Body of pancreas (tissue), 4 donors: ENCODE measurements at places on chromosomes 1 and 21. TPM values are rescaled to one million over a fixed set of nuclear protein-coding genes. Genes with fewer than 3 reads are reported as not detected.

GRCh38 chr21:41960386-41960785 is 6.6 kb upstream of the C2CD2 start:
- no peak for DNase-seq
- peaks cover 6% of the 10 kb centered on the region for H3K4me1 ChIP-seq
- H3K36me3 ChIP-seq = no peaks in the 10 kb centered on the region
- H3K27ac ChIP-seq = no peak overlapping the region
- H3K4me3 ChIP-seq = no peak overlapping the region

DNA sequence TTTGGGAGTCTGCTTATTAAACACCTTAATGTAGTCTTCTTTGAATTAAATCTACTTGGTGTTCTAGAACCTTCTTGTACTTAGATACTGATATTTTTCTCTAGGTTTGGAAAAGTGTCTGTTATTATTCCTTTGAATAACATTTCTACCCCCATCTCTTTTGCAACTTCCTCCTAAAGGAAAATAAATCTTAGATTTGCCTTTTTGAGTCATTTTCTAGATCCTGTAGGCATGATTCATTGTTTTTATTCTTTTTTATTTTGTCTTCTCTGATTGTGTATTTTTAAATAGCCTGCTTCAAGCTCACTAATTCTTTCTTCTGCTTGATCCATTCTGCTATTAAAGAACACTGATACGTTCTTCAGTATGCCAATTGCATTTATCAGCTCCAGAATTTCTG is 155.9 kb upstream of the NEGR1 start:
- no peak overlapping the region for H3K27ac ChIP-seq
- no peaks in the 10 kb centered on the region for H3K4me1 ChIP-seq
- DNase-seq = no peak

GRCh38 chr21:29215709-29216108 is 83.0 kb upstream of the BACH1 start:
- peaks cover 34% of the 10 kb centered on the region for H3K4me1 ChIP-seq
- H3K27ac ChIP-seq = peak overlapping the region; percentile 47
- H3K27me3 ChIP-seq = no peaks in the 10 kb centered on the region
- H3K36me3 ChIP-seq = no peaks in the 10 kb centered on the region
- DNase-seq = no peak

The SPATA17 gene
- 0.52 TPM for total RNA-seq

The HEYL gene
- 33.6 TPM for total RNA-seq

DNA sequence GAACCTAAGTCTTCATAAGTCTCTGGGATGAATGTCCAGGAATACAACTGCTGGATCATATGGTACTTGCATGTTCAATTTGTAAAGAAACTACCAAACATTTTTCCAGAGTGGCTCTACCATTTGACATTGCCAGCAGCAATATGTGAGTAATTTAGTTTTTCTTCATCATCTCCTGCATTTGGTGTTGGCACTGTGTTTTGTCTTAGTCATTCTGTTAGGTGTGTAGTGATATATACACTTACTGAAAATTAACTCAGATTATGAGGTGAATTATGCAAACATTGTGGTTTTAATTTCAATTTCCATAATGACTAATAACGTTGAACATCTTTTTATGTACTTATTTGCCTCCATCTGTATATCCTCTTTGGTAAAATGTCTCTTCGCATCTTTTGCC is 138.7 kb downstream of the LRRC40 start:
- no peak for DNase-seq
- no peak overlapping the region for H3K4me3 ChIP-seq
- no peaks in the 10 kb centered on the region for H3K36me3 ChIP-seq
- no peaks in the 10 kb centered on the region for H3K27me3 ChIP-seq
- no peaks in the 10 kb centered on the region for H3K4me1 ChIP-seq
